ENCODE measurements at places on chromosomes 5 and 9.

DNA sequence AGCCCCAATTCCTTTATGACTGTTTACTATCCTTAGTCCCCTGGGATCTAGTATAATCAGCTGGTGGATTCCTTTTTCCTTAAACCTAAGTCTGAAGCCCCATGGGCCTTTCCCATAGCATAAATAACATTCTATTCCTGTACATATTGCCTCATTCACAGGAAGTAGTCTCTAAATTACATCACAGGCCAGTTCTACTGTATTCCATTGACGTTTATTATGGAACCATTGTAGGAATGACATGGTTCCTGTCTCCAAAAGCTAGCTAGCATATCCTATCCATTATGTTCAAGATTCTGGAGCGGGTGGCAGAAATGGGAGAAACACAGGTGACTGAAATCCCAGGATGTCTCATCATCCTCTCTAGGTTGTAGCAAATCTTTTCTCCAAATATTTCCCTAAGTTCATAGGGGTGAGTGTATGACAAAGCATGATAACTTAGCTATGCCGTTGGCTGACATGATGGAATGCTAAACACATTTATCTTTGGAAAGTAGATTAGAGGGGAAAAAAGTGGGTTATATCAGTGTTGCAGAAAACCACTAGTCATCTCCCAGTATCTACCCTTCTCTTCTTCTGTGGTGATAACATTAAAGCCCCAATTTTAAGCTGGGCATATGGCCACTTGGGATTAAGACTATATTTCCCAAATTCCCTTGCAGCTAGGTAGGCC is 140.1 kb downstream of the FGF1 start:
- DNase-seq, result no peak

GRCh38 chr9:36101916-36102741 is 34.4 kb upstream of the GLIPR2 start:
- no peak for DNase-seq

- DNase-seq, result no peak
Measured at GRCh38 chr9:36900136-36900855, 133.8 kb downstream of the PAX5 start.

DNA sequence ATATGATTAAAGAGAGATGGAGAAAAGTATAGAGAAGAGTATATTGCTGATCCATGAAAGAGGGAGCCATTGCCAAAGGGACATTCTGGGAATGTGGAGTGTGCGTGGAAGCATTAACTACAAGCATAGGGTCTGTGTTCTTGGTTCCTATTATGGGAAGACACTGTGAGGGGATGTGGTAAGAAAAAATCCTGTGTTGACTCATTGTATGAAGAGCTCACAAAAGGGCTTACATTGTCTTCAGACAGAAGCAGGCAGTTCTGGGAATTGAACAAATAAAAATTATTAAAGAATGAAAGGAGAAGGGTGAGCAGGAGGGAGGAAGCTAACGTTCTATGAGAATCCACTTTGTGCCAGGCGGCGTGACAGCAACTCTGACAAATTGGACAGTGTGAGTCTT is 250.4 kb upstream of the CHD1 start:
- no peak for DNase-seq

DNA sequence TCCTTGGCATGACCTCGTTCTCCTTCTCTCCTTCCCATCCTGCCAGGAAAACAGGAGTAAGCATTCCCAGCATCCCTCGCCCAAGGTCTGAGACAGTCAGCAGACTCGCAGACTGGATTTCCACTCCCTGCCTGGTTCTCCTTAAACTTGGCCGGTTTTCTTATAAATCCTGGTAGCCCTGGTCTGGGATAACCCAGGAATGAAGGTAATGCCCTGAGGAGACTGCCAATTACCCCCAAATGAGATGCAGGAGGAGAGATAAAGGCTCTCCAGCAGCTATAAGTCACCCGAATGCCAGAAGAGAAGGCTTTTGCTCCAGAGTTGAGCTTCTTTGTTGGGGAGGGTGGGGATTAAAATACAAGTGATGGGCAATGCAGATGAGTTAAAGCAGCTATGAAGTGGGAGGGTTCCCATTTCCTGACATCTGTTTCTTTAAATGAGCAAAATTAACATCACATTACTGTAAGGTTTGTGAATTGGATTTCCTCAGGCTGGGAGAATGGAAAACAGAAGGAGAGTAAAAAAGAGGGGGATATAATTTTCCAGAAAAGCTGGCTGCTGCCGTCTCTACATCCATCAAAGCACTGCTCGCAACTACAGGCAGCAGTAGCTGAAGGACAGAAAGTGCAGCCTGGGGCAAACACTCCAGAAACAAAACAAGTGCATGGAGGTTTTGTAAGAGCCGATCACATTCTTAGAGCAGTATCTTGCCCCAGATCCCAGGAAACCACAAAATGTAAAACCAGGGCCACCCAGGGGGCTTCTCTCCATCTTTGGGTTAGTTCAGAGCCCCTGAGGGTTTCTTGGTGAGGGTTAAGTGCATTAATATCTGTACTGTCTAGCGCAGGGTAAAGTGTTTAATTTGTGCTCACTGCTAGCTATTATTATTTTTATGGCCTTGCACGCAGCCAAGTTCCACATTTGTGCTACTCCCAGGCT is 177.6 kb upstream of the PANK3 start:
- DNase-seq, result no peak

GRCh38 chr9:88503081-88503844 is 31.7 kb upstream of the NXNL2 start:
- no peak for DNase-seq

DNA sequence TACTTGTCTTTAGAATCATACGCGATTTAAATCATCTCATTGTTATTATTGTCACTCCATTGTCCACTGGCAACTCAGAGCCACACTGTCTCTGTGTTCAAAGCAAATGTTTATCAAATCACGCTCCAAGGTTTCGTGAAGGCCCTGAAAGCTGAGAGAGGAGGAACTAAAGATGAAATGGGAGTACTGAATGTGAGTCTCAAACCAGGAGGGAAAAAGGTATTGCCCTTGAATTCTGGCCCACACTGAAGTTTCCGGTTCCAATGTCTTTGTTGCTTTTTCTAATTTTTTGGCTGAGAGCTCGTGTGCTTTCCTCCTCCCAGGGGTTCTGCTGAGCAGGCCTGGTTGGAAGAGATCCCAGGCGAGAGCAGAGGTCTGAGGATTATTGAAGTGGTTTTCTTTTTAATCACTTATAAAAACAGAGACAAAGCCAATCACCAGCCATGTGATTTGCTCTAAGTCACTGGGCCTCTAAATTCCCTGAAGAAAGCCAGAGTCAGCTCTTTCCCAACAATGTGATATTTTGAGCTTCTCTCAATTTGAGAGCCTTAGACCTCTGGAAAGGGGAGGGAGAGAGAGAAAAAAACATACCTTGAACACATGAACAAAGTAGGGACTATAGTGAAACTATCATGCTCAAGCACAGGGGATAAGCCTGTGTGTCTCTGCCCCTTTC is 420.8 kb upstream of the GRAMD2B start:
- DNase-seq, result peak; percentile 79

- no peak for DNase-seq
Measured at GRCh38 chr5:143805861-143806260, 6.1 kb upstream of the HMHB1 start.

DNA sequence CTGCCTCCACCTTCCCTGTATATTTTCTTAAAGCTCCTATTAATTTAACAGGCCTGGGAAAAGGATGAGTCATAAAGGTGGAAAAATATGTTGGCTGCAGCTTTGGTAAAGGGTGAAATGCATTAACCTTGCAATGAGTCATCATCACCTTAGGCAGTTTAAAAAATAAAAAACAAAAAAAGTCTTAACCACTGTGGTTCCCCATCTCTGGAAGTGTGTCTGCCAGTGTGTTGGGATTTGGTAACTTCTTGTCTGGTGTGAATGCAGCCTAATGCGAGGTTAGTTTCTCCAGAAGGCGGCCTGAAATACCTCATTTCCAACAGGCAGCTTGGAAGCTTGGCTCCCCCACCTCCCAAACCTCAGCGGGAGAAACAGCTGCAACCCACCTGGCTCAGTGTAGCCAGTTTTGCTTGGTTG is 265.3 kb upstream of the GAS1 start:
- peak; percentile 62 for DNase-seq

DNA sequence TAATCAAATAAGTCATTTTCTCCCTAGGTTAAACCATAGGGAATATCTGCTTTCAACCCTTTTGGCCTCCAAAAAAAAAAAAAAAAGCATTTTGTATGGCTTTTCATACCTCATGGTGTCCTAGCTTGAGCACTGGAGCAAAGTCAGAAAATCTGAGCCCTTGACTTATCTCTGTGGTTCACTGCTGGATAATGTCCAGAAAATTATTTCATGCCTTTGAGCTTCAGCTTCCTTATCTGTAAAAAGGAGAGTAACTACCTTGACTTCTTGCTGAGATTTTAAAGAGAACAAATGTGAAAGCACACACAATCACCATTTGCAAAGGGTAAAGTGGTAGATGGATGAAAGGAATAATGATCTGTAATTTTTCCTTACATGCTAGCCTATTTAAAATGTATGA is 165.9 kb downstream of the ALDH1A1 start:
- no peak for DNase-seq

DNA sequence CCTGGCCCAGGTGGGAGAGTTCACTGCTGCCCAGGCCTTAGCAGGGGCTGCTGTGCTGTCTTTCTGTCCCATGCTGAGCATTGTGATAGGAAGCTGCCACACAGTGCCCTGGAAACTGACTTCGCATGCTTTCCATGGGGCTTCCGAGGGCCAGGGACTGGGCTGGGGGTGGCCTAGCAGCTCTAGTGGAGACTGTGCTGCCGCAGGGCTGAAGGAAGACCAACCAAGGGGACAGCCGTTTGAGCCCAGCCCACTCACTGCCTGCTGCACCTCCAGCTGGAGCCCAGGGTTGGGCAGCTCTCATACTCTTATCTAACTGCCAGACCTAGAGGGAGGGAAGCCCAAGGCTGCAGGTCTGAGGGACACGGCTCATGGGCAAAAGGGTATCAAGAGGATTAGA is 79.2 kb downstream of the RGS3 start:
- no peak for DNase-seq

GRCh38 chr5:39478863-39479262 is 54.1 kb upstream of the DAB2 start:
- DNase-seq, result no peak

DNA sequence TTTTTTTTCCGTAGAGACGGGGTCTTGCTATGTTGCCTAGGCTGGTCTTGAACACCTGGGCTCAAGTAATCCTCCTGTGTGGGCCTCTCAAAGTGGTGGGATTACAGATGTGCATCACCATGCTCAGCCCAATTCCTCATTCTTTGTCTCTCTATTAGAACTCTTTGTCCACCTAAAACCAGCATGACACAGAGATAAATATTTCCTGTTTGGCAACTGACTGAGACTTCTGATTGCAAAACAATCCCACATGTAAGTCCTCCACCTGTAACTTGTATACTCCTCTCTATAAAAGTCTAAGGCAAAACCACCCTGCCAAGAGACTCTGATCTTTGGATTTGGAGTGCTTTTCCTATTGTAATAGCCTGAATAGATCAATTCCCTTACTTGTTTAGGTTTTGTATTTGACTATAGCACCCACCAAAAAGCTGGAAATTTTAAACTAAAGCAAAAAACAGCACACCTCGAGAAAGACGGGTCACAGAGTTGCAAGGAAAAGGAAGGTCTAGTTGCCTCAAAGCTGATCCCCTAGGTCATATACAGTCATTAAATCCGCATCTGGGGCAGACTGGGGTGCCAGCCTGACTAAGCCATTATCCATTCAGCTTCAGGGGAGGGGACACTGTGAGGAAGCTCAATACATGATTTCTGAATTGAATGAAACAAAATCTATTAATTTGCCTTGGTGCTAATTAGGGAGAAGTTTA is 13.5 kb upstream of the KIF27 start:
- DNase-seq, result no peak

- no peak for DNase-seq
Measured at GRCh38 chr5:171264843-171265242, 44.2 kb upstream of the TLX3 start.

GRCh38 chr5:160269017-160269416 is 39.7 kb downstream of the FABP6 start:
- no peak for DNase-seq

- DNase-seq, result no peak
Measured at GRCh38 chr5:68087866-68088265, 127.7 kb upstream of the PIK3R1 start.

- no peak for DNase-seq
Measured at GRCh38 chr5:17429353-17429752, 68.7 kb upstream of the TAF11L2 start.

DNA sequence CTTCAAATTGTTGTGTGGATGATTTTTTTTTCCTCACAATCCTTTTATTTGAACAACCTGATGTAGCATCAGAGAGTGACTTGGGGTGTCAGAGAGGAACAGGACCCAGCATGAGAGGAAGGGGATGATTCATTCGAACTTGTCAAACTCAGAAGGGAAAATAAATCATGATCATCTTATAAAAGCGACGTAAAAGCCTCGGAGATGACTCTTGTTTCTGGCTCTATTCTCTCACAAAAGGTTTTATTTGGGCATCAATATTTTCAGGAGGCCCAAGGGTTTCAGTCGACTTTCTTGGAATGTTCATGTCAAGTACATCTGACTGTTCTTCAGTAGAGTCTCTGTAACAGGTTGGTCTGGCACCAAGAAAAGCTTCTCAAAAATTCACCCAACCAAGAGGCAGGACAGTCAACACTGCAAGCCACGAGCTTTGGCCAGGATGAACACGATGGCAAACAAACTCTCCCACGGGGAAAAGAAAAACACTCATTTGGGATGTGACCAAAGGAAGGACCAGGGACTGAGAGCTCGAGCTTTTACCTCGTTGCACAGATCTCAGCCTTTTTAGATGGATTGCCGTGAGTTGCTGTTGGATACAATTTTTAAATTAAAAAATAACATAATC is 55.1 kb downstream of the ANKH start:
- DNase-seq, result no peak

DNA sequence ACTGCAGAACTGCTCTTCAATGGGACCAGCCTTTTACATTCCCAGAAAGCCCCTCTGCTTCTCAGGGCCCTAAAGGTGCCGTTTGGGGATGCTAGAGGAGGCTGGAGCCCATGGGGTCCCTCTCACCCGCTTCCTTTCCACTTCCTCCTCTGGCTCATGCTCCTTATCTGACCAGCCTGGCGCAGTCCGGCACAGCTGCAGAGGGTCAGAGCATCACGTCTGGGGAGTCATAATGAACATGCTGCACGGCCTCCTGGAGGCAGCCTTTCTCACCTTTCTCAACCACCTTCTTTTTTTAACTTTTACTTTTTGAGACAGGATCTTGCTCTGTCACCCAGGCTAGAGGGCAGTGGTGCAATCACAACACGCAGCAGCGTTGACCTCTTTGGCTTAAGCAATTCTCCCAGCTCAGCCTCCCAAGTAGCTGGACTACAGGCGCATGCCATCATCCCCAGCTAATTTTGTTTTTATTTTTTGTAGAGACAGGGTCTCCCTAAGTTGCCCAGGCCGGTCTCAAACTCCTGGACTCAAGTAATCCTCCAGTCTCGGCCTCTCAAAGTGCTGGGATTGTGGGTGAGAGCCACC is 15.1 kb upstream of the TCF7 start:
- peak; percentile 19 for DNase-seq

- DNase-seq, result no peak
Measured at GRCh38 chr5:62149879-62150278, 156.1 kb upstream of the KIF2A start.

DNA sequence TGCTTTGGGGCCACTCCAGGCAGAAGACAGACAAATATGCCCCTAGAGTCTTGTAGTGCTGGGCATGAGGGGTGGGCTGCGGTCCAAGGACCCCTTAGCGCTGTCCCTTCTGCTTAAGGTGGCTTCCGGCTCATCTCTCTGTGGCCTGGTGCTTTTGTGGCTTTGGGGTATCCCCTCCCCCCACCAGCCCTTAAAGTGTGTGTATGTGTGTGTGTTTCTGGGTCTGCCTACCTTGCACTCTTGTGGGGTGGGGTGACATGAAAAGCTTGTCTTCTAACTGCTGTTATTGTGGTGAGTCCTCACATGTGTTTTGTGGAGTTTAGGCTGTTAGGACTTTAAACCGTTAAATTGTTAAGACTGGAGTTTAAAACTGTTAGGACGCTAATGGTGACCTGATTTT is 23.6 kb downstream of the MARCHF6 start:
- DNase-seq, result no peak

Measured in left hindlimb (tissue), 1 donor.